NCI-H1105 treated with DMSO at 0.1 percent for 48 hours (cell line): ENCODE measurements at places on chromosomes 3 and 15.

- no peak for DNase-seq
Observed at GRCh38 chr3:112297714-112298113, 3.7 kb upstream of the SLC9C1 start.

GRCh38 chr15:92001307-92001706, 147.8 kb downstream of the SLCO3A1 start:
- no peak for DNase-seq

GRCh38 chr3:55013145-55013925, 85.5 kb upstream of the LRTM1 start:
- no peak for DNase-seq

GRCh38 chr15:67024998-67025368, 40.4 kb upstream of the SMAD3 start:
- DNase-seq, result no peak

DNA sequence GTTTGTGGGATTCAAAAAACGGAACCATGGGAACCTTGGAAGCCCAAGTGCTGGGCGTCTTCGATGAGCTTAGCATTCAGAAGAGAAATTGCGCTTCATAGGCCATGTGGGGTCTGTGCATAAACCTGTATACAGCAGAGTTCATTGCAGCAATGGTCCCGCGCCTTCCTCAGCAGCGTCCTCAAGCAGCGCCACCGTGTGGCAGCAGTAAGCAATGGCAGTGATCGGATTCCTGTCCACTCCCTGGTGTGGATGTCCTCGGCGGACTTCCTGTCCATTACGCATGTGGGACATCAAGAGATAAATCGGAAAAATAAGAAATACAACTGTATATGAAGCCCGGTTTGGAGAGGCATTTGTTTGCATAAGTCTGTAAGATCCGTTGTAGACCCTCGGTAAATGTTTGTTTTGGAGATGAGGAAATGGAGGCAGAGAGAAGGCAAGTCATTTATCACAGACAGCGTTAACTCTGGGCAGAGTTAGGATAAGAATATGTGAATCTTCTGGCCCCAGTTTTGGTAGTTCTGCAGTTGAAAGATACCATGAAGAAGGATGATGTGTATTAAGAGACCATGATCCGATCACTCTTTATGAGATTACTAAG, 57.7 kb downstream of the CNTN4 start:
- DNase-seq, result no peak

GRCh38 chr3:144583871-144584270, 612.2 kb downstream of the DIPK2A start:
- no peak for DNase-seq

GRCh38 chr3:118936811-118937210, 97.8 kb downstream of the IGSF11 start:
- no peak for DNase-seq

DNA sequence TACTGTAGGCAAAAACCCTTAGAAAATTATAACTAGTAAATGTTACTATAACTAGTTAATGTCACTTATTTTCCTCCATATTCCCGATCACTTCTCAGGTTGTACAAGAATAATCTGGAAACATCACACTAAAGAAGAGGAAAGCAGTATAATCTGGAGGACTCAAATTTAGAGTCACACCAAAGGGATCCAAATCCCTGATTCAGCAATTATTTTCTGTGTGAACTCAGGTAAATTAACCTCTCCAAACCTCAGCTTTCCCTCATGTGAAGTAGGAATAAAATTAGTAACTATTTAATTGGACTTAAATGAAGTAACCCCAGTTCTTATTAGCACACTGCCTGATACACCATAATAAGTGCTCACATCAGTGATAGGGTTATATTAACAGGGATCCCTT, 170.1 kb upstream of the NECTIN3 start:
- no peak for DNase-seq

DNA sequence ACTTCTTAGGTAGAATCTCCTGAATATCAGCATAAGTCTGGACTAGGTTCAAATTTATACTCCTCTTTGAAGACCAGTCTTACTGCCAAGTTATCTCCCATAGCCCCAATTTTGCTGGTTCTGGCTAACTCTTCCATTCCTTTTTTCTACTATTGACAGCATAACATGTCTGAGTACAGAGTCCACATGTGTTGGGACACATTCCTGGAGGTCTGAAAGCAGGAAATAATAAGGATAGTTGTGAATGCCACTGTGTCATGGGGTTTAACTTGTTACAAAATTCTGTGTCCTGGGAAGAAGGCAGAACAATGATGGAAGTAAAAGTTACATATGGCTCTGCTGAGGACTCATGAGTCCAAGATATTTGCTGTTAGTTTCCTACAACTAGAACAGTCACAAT, 57.4 kb upstream of the ZBTB20 start:
- no peak for DNase-seq

DNA sequence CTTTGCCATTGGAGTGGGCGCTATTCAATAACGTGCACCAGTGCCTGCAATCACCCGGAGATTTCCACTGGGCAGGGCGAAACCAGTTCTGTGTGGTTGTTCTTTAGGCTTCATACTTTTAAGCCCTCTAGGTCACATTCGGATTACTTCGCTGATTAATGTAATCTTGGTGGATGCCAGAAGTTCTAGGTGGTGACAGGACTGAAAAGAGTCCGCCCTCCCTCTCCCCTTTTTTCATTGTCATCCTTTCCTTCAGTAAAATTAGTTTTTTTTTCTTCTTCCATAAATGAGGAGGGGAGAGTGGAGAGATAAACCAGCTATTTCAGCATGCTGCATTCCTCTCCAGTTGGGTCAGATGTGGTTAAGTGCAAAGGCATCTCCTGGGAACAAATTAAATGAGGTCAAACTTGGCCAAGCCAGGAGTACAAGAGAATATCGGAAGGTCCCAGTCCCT, 2.3 kb upstream of the SLC2A2 start:
- no peak for DNase-seq

- DNase-seq, result no peak
Observed at GRCh38 chr15:82986442-82986780, 401 bp downstream of the RAMAC start.

DNA sequence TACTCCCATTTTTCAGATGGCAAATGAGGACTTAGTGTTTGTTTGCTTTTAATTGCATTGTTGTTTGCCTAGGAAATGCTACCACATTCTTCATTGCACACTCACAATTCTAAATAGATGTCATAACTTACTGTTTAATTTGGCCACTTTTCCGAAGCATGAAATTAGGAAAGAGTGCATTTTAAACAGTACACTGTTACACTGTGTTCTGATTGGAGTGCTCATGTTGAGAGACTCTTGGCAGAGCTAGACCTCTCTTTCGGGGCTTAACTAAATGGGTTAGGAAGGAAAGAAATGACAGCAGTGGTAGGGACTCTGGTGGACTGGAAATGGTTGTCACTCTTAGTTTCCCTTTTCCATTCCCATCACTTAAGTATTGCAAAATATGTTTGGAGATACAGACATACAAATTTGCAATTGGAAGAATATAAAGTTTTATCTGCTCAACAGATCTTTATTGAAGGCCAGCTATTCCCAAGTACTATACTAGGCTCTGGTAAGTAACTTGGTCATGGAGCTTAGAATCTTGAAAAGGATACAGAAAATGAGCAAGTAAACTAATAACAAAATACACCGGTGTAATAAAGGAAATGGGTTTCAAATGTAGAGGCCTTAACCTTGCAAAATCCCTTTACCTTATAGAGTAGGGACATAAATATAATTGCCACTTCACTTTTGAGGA, 90.2 kb downstream of the DCUN1D1 start:
- DNase-seq, result peak; percentile 92

GRCh38 chr3:149010504-149010951, 19.2 kb downstream of the GYG1 start:
- no peak for DNase-seq

DNA sequence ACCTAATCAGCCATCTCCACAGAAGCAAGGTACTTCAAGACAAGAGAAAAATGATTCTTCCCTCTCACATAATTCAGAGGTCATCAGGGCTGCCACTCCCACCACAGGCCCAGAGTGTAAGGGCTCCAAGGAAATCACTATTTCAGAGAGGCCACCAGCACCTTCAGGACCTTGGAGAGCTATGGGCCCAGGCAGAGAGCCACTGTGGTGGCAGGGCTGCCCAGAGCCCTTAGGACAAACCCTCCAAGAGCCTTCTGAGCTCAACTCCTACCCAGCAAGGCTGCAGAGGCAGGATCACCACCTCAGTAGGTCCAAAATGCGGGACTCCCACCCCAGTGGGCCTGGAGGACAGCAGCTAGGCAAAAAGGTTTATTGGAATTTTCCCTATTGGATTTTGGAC, 17.9 kb upstream of the FAN1 start:
- no peak for DNase-seq

DNA sequence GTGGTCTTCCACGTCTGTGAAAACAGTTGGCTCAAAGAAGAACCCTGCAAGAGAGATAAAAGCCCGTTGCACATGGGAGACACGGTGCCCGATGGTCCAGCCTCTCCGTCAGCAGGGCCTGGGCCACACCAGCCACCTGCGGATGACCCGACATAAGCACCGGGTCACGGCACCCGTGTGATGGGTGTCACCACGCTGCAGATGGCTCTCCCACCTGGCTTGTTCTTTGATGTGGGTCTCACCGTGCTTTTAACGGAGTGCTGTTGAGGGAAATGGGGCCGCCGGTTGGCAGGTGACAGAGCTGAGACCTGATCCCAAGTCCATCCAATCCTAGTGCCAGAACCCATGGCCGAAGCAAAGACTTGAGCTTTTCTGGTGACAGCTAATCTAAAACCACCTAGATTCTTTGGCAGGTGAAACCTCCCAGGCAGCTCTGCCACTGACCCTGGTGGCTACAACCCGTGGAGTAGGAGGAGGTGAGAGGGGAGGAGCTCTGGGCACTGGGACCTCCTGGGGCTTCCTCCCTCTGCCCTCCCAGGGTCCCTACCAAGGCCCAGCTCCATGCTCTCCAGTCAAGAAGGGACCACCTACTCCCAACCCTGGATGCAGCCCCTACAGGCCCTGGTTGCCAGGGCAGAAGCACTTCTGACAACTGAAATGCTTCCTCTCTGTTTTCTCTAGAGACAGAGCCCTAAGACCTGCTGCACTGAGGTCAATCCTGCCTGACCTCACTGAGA, 23.4 kb upstream of the SLC41A3 start:
- DNase-seq, result no peak

- no peak for DNase-seq
Observed at GRCh38 chr3:156638271-156638670, 36.1 kb upstream of the TIPARP start.

- DNase-seq, result no peak
Observed at GRCh38 chr15:57604507-57604906, 12.8 kb downstream of the MYZAP start.

DNA sequence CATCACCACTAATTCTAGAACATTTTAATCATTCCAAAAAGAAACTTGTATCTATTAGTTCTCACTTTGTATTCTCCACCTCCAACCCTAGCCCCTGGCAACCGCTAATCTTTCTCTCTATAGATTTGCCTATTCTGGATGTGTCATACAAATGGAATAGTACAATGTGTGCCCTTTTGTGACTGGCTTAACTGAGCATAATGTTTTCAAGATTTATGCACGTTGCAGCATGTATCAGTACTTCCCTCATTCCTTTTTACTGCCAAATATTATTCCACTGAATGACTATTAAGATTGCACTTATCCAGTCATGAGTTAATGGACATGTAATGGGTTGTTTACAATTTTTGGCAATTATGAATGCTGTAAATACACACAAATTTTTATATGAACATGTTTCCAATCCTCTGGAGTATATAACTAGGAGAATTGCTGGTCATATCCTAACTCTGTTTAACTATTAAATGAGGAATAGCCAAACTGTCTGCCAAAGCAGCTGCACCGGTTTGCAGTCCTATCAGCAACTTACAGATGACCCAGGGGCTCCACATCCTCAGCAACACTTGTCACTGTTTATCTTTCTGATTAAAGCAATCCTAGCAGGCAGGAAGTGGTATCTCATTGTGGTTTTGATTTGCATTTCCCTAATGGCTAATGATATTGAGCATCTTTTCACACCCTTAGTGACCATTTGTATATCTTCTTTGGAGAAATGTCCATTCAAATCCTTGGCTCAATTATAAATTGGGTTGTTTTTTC, 42.9 kb downstream of the DCUN1D1 start:
- peak; percentile 23 for DNase-seq

DNA sequence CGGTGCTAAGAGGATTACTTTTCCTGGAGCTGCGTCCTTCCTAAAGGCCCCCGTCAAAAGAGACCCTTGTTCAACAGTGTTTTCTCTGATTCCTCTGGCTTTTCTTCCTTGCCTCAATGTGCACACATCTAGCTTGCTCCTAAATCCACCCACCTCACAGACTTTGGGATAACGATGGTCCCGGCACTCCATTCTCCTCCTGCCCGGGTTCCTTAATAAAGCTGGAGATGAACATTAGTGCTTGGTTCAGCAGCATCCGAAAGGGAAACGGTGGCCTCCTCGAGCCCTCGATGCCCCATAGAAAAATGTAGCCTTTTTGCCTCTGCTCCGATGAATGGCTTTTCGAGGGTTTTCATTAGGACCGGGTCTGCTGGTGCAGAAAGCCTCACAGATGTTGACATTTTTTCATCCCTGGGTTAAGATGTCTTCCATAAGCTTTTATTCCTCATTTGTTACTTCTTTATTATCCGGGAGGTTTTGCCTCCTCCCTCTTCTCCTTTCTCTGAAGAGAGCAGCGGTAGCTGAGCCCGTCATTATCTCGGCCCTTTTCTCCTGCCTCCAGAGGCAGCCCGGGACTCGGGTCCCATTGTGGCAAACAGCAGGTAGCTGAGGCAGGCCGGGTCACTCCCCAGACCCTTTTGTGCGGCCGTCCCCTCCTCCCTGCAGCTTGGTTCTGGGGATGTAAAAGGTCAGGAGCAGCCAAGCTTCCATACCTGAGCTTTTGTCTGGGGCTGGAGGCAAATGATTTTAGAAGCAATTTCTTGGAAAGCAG, 64.6 kb downstream of the CPN2 start:
- no peak for DNase-seq

- DNase-seq, result peak; percentile 26
Observed at GRCh38 chr3:155078711-155079467, 1.2 kb upstream of the MME start.

DNA sequence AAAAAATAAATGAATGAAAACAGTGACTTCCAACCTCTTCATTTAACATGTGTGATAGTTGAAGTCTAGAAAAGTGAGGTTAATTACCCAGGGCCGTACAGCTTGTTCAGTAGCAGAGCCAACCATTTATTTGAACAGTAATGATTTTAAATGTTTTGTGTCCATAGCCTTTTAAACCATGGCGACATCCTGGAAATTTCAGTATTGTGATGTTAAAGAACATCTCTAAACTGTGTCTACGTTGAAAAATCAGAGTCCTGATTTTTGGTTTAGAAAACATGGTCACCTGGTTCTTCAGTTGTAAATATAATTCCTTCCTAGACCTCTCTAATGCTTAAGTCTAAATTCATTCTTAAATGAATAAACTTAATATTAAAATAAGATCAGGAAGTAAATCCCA, 14.2 kb downstream of the LPP start:
- no peak for DNase-seq

- no peak for DNase-seq
Observed at GRCh38 chr3:191432162-191432561, 28.8 kb upstream of the PYDC2 start.

- DNase-seq, result no peak
Observed at GRCh38 chr15:89002281-89002761, 85.9 kb upstream of the ABHD2 start.

DNA sequence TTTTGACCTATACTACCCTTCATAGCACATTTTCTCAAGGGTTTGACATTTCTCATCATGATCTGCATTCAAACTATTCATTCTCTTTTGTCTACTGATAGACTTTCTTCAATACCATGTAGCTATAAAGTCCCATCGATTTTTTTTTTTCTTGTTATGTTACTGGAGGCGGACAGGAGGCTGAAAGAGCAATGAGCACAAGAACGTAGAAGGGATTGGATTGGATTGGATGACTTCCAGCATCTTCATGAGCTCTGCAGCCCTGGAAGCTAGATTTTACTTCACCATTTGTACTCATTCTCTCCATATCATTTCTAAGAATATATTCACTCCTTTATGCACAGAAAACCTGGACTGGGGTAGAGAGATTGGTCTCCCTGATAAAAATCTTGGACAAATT, 43.2 kb downstream of the DUT start:
- no peak for DNase-seq
